T-cell (primary cell): ENCODE measurements at places on chromosomes 3 and 15.

- H3K27ac ChIP-seq, result no peak overlapping the region
- no peaks in the 10 kb centered on the region for H3K4me1 ChIP-seq
- no peaks in the 10 kb centered on the region for H3K27me3 ChIP-seq
- no peaks in the 10 kb centered on the region for H3K36me3 ChIP-seq
These were observed 44.0 kb downstream of the OTOL1 start for GRCh38 chr3:161540594-161540993.

DNA sequence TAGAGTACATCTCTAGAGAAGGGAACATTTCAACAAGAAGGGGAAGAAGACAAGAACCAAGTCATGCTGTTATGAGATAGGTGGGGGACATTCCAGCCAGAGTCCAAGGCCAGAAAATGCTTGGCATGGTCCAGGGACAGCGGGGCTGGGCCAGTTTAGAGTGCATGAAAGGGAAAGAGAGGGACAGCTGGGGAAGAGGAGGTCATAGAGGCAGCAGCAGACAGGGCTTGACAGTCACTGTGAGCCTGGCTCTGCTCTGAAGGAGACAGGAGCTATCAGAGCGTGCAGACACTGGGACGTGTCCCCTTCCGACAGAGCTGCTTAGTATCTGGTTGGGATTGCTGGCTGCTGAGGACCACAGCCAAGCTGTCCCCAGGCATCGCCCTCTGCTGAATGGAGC is 35.7 kb upstream of the PRR20G start:
- H3K27ac ChIP-seq, result no peak overlapping the region
- H3K4me1 ChIP-seq, result no peaks in the 10 kb centered on the region
- no peak overlapping the region for H3K4me3 ChIP-seq

DNA sequence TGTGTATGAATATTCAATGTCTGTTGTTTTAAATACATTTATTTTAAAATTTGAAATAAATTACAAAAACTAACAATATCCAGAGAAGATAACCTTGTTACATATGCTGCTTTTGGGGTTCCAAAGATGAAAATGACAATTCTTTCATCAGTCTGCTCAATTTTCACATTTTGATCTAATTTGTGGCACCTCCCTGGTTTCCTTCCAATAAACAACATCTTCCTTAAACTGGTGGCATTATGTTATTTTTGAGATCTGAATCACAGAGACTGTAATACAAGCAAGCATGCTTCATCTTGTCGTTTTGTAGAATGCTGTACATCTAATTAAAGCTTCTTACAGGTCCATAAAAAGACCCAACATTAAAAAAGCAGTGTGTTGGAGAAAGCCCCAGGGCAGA is 2.2 kb upstream of the SNRK start:
- H3K27me3 ChIP-seq, result no peaks in the 10 kb centered on the region
- H3K4me3 ChIP-seq, result no peak overlapping the region
- H3K27ac ChIP-seq, result no peak overlapping the region
- peaks cover 11% of the 10 kb centered on the region for H3K4me1 ChIP-seq

DNA sequence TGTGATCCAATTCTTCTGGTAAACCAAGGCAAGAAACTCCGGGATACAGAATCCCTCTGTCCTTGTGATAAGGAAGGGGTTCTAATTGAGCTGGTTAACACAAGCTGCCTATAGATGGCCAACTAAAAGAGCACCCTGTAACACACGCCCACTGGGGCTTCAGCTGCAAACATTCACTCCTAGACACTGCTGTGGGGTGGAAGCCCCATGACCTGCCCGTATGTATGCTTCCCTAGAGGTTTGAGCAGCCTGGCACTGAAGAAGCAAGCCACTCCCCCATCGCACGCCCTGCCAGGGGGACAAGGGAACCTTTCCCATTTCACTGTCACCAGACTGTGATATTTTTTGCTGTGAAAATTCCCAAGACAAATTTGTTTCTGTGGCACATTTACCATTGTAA is 516.9 kb upstream of the GOLIM4 start:
- no peak overlapping the region for H3K27ac ChIP-seq
- H3K4me3 ChIP-seq, result no peak overlapping the region
- no peak for DNase-seq
- H3K4me1 ChIP-seq, result no peaks in the 10 kb centered on the region

- no peak overlapping the region for H3K4me3 ChIP-seq
- no peak for DNase-seq
- peak overlapping the region; percentile 85 for H3K27ac ChIP-seq
- H3K36me3 ChIP-seq, result no peaks in the 10 kb centered on the region
- H3K4me1 ChIP-seq, result peaks cover 8% of the 10 kb centered on the region
These were observed 1.8 kb downstream of the PIK3CA start for GRCh38 chr3:179149951-179150350.

DNA sequence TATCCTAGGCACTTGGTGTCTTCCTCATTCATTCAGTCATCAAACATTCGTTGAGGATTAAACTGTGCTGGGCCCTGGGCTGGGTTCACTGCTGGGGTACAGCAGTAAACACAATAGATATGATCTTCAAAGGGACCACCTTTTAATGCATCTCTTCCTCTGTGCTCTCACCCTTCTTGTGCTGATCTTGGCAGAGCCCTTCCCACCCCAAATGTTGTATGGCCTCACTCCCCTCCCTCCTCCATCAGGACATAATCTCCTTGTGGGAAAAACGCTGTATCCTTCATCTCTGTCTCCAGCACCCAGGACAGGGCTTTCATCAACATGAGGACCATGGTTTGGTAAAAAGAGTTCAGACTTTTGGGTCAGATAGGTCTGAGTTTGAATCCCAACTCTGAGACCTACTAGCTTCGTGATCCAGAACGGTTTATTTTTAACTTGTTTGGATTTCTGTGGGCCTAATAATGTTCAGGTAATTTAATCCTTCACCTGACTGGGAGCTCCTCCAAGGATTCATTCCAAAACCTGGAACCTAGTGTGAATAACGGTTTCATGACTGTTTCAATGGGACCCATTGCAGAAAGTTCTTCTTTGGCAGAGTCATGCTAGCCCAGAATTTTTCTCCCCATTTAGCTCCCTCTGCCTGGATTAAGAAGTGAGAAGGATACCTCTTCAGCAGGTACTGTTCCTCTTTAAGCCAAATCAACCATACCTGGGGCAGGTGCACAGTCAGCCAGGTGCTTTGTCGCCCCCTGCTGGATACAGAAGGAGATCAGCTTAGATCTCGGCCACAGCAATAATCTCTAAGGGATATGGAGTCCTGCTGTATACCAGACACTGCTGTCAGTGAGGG is 5.2 kb upstream of the WNT7A start:
- H3K27ac ChIP-seq, result no peak overlapping the region
- H3K36me3 ChIP-seq, result no peaks in the 10 kb centered on the region
- peaks cover 8% of the 10 kb centered on the region for H3K27me3 ChIP-seq
- H3K4me3 ChIP-seq, result no peak overlapping the region
- DNase-seq, result peak; percentile 73

GRCh38 chr3:16898595-16899395 is 14.0 kb downstream of the PLCL2 start:
- peaks cover 64% of the 10 kb centered on the region for H3K4me1 ChIP-seq
- no peaks in the 10 kb centered on the region for H3K36me3 ChIP-seq
- no peak for DNase-seq
- H3K27me3 ChIP-seq, result no peaks in the 10 kb centered on the region
- H3K27ac ChIP-seq, result peak overlapping the region; percentile 68
- no peak overlapping the region for H3K4me3 ChIP-seq

DNA sequence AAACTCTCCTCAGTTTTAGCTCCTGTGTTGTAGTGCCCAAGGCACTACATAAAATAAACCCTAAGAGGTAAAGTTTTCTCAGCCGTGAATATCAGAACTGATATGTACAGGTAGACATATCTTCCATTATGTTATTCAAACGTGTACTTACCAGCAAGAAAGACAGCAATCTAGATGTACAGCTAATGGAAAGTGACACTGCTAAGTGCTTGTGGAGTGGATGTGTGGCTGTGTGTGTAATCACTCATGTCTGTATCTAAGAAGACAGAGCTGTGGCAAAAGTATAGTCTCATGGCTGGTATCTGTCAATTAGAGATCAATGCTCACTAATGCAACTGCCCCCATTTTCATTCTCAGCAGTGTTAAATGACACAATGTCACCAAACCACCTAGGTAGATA is 101.3 kb downstream of the FMN1 start:
- no peaks in the 10 kb centered on the region for H3K27me3 ChIP-seq
- no peaks in the 10 kb centered on the region for H3K36me3 ChIP-seq
- H3K4me1 ChIP-seq, result peaks cover 5% of the 10 kb centered on the region
- no peak overlapping the region for H3K27ac ChIP-seq
- no peak for DNase-seq

GRCh38 chr15:70054366-70054765 is 43.4 kb downstream of the TLE3 start:
- DNase-seq, result no peak
- H3K36me3 ChIP-seq, result peaks cover 43% of the 10 kb centered on the region
- no peak overlapping the region for H3K27ac ChIP-seq
- H3K27me3 ChIP-seq, result no peaks in the 10 kb centered on the region
